ENCODE measurements at places on chromosomes 7 and 10.

- no peak for DNase-seq
Measured at GRCh38 chr7:73434701-73435069, 1.1 kb downstream of the FZD9 start.

- DNase-seq: no peak
Measured at GRCh38 chr10:97229322-97230015, 43.7 kb upstream of the SLIT1 start.

DNA sequence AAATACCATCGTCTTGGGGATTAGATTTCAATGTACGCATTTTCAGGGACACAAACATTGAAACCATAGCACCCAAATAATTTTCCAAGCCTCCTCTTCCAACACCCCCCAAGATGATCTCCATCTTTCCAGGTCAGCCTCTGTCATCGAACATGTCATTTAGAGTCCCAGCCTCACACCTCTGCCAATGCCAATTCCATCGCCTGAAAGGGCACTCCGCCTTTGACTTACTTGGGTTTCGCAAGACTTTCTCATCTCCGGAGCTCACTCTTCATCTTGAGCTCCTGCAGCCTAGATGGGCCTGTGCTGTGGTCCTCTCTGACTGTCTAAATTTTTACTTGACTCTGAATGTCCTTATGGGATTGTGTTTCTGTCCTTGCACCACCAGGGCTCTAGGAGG, 10.4 kb upstream of the FAM241B start:
- no peak for DNase-seq

DNA sequence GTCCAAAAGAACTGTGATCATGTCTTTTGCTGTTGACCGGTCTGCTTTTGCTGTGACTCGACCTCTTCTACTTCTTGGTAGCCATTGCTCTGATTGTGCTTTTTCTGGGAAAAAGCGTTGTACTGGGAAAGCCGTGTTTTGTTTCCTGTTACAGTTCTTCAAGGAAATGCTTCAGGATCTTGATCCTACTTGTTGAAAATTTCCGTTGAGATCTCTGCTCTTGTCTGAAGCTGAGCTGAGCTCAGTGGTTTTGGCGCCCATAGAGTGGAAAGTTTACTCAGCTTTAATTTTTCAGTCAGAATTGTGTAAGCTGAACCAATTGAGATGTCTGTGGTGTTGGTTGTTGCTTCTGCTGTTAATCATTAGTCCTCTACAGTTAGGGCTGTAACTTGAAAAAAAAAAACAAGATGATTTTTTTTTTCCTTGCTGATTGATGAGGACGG, 302.2 kb downstream of the CCDC3 start:
- no peak for DNase-seq

GRCh38 chr7:411677-412312, 107.9 kb downstream of the PDGFA start:
- no peak for DNase-seq

Data from stimulated activated CD4-positive, alpha-beta T cell treated with anti-CD3 and anti-CD28 coated beads, Interleukin-15, amount 100 ng/mL, for 1 hour (primary cell).